ENCODE measurements at places on chromosomes 1 and 21.

GRCh38 chr1:65059930-65060538, 88.0 kb upstream of the AK4 start:
- peak; percentile 47 for DNase-seq

GRCh38 chr1:214494706-214495105, 56.7 kb downstream of the PTPN14 start:
- DNase-seq = no peak

GRCh38 chr1:229230893-229231753, 39.8 kb upstream of the RAB4A start:
- no peak for DNase-seq

DNA sequence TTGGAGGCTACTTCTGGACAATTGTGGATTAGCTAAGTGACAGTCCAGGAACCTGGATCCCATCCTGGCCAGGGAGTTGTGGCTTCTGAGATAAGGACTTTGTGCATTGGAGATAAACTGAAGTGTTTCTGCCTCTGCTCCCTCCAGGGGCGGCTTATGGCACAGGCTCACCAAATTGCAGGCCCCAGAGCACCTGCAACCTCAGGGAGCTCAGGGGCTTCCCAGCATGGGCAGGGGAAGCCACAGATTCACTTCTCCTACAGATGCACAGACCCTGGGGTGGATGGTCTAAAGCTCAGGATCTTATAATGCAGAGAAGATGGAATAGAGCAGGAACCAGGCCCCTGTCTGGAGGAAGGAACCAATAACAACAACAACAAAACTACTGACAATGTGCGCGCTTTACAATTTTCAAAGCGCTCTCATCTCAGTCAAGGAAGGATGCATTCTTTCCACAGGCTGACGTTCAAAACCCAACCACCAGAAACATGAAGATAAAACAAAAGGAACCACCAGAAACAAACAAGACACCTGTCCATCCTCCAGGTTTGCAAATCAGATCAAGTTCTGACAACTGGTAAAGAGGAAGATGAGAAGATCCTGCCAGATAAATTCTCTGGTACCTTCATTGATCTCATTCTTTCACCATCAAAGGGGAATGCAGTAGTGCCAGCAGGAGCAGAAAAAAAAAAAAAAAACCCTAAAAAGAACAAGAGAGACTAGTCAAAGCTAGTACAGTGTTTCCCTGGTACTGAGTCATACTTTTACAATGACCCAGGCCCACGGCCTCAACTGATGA, 121.0 kb upstream of the IRF2BP2 start:
- peak; percentile 56 for DNase-seq

DNA sequence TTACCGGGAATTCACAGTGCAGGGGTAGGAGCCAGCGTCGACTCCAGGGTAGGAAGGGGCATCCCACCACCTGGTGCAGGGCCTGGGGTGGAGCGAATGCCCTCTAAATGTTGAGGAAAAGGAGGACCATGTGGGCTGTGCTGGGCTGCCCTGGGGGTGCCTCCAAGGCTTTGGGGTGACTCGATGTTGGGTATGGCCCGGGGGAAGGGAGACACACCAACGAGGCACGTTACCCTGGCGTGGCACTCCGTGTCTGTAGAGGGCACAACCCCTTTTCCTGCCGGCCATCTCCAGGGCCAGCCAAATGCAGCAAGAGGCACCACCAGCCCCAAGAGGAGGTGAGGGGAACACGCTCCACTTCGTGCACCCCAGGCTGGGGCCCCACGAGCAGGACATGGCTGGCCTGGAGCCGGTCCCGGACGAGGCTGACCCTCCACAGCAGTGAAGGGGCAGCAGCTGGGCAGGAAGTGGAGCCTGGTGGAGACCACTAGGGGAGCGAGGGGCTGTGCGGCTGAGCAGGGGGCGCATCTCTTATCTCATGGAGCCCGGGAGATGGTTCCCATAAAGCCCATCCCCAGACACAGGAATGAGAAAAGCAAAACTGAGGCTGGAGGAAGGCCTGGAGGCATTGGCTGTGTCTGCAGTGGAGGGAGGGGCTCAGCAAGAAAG, 11.2 kb downstream of the ACTRT2 start:
- no peak for DNase-seq

All from CD4-positive, alpha-beta T cell treated with Interleukin-10 for 1 hour (primary cell).